ENCODE measurements at places on chromosomes 7 and 10. TPM values are rescaled to one million over a fixed set of nuclear protein-coding genes. Genes with fewer than 3 reads are reported as not detected.

RNF32 gene
- total RNA-seq, result 2.7 TPM

ABCB4 gene
- total RNA-seq, result not detected

DPCD gene
- total RNA-seq, result 21.5 TPM

MARVELD1 gene
- 40.1 TPM for total RNA-seq

ZNF277 gene
- total RNA-seq, result 33.4 TPM

HYAL4 gene
- not detected for total RNA-seq

KIAA1549 gene
- 20.2 TPM for total RNA-seq
